ENCODE measurements at places on chromosomes 1 and 21. TPM values are rescaled to one million over a fixed set of nuclear protein-coding genes. Genes with fewer than 3 reads are reported as not detected.

The LCE1F gene
- total RNA-seq = not detected

The DNALI1 gene
- 3.9 TPM for total RNA-seq

The EFHD2 gene
- 17.7 TPM for total RNA-seq

The EEIG2 gene
- total RNA-seq = 18.0 TPM

The FAM229A gene
- 0.98 TPM for total RNA-seq

All from smooth muscle cell of the pulmonary artery (primary cell).